ENCODE measurements at places on chromosomes 16 and 17. TPM values are rescaled to one million over a fixed set of nuclear protein-coding genes. Genes with fewer than 3 reads are reported as not detected.

The MYH2 gene
- total RNA-seq = not detected

The CXCL16 gene
- total RNA-seq = 3.3 TPM

The KRTAP1-5 gene
- total RNA-seq = not detected

The MYL4 gene
- total RNA-seq = not detected

The KIF2B gene
- not detected for total RNA-seq

Measured in activated naive CD8-positive, alpha-beta T cell treated with anti-CD3 and anti-CD28 coated beads for 36 hours (primary cell).